ENCODE measurements at places on chromosomes 2 and 18.

- DNase-seq = no peak
These were observed 968 bp upstream of the RALBP1 start for GRCh38 chr18:9474108-9474982.

DNA sequence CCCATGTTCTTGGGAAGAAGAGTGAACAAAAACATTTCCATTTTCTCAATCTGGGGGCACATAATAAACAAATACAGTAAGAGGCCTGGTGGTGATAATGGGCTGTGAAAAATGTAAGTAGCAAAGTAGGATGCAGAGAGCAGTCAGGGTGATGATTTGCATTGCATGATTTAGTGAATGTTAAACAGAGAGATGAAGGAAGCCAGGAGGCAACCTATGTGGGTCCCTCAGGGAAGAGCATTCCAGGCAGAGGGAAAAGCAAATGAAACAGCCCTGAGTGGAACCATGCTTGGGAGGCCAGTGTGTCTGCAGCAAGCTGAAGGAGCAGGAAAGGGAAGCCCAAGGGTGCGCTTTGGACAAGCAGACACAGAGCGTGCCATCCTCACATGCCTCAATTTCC, 5.4 kb downstream of the VIT start:
- no peak for DNase-seq

DNA sequence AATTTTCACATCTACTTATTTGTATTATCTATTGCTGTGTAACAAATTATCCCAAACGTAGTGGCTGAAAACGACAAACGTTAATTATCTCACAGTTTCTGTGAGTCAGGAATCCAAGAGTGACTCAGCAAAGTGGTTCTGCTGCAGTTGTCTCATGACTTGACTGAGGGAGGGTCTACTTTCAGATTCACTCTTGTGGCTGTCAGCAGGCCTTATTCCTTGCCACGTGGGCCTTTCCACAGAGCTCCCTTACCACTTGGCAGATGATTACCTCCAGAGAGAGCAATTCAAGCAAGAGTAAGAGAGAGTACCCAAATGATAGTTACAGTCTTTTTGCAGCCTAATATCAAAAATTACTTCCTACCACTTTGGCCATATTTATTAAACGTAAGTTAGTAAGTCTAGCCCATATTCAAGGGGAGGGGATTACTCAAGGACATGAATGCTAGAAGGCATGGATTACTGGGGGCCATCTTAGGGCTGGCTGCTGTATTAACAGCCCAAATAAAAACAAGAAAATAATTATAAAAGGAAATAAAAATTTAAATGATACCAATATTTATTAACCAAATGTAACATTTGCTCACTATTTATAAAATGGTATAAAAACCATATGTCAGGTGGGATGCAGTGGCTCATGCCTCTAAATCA, 48.7 kb upstream of the NBEAL1 start:
- DNase-seq = peak; percentile 68

GRCh38 chr18:11368020-11368419, 218.7 kb upstream of the PIEZO2 start:
- DNase-seq = no peak

GRCh38 chr18:60292186-60292585, 80.4 kb downstream of the MC4R start:
- DNase-seq = no peak

GRCh38 chr2:1717113-1717512, 27.2 kb downstream of the PXDN start:
- DNase-seq = peak; percentile 50

DNA sequence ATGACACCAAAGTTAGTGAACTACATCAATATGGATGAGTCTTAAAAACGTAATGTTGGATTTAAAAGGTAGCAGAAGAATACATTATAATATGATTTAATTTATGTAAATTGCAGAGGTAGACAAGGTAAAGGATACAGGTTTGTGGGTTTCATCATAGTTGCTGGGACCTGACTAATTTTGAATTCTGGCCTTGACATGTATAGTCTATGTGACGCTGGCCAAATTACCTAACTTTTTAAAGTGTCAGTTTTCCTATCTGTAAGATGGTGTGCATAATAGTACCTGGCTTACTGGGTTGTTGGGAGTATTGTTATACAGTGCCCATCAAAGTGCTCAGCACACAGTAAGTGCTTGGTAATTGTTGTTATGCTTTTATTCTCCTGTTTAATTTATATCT, 34.5 kb downstream of the GALNT1 start:
- no peak for DNase-seq

- DNase-seq = peak; percentile 39
These were observed 13.1 kb upstream of the ACTR3 start for GRCh38 chr2:113876503-113877387.

GRCh38 chr2:239667431-239667985, 266.7 kb upstream of the HDAC4 start:
- no peak for DNase-seq

GRCh38 chr2:232700154-232700553, 3.0 kb downstream of the GIGYF2 start:
- no peak for DNase-seq

DNA sequence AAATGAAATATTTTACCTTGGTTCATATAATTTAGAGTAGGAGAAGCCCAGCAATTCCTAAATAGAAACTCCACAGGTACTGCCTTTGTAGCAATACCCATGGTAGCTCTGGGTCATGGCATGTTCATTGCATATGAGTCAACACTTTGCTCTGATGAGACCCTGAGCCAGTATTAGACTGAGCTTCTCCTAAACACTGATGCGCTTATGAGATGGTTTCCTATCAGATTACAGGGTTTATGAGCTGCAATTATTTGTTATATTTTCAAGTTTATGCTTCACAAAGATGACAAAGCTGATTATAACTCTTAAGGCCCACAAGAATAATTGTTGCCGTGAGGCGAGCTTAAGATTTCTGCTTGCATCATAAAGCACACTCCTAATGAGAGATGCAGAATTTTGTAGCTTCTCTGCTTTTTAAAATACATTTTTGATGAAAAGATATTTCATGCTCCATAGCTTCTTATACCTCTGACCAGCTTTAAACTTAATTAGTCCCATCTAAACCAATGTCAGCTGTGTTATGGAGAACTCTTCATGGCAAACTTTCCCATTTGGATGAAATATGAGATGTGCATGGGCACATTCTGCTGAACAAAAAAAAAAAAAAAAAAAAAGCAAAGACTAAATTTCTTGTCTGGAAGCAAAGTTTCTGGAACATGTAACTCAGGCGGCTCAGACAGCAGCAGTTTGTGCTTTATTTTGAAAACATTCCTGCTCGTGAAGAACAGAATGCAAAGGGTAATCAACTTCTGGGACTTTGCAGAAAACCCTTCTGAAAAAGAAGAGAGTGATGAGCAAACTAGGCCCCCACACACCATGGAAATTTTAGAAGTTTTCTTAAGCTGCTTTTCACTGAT, 162.6 kb downstream of the KCNE4 start:
- DNase-seq = no peak

- no peak for DNase-seq
These were observed 138.0 kb upstream of the ARHGAP28 start for GRCh38 chr18:6591491-6591890.

GRCh38 chr18:70421471-70422390, 132.9 kb downstream of the SOCS6 start:
- DNase-seq = peak; percentile 95

DNA sequence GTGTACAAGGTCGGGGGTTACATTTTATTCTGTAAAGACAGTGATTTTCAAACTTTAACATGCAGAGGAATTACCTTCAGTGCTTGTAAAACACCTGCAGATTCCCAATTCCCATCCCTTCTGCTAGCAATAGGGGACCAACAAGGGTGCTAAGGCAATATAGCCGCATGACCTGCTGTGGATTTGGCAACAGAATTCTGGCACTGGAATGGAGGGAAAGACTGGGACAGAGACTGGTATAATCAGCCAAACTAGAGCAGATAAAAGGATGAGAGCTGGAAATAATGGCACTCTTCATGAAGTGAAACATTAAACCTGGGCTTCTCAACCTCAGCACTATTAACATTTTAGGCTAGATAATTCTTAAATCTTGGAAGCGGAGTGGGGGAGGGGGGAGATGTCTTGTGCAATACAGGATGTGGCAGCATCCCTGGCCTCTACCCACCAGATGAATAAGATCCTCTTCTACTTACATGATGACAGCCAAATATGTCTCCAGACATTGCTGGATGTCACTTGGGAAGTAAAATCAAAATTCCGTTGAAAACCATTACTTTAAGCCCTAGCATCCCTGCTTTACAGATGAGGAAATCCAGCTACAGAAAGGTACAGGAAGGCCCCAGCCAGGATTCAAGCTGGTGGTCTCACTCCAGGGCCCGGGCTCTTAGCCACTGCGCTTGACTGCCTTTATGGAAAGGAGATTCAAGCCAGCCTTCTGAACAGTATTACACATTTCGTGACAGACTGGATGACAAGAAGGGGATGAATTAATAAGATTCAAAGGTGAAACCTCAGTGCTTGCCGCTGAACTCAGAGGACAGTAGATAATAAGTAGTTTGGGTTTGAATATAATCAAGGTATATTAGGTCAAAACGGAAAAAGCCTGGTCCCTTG, 1.7 kb downstream of the EVA1A start:
- DNase-seq = peak; percentile 15
